Activated CD4-positive, alpha-beta T cell treated with anti-CD3 and anti-CD28 coated beads, Interleukin-2, amount 10 ng/mL, durations not matched to agents 7 days and 5 days (primary cell): ENCODE measurements at places on chromosomes 16 and 17. TPM values are rescaled to one million over a fixed set of nuclear protein-coding genes. Genes with fewer than 3 reads are reported as not detected.

- H3K27ac ChIP-seq = peak within 1 kb of the TSS; percentile 89
- peaks cover 30% of the 10 kb centered on the region for H3K36me3 ChIP-seq
- no peaks in the 10 kb centered on the region for H3K27me3 ChIP-seq
- H3K4me3 ChIP-seq = peak within 1 kb of the TSS; percentile 85
- DNase-seq = peak; percentile 68
- H3K4me1 ChIP-seq = peaks cover 77% of the 10 kb centered on the region
Measured at GRCh38 chr17:76240461-76241203, at the start of gene RNF157. Gene RNF157, minus strand, starts transcription at chr17:76240493. Its CDS starts 253 bp downstream, at chr17:76240240.

DNA sequence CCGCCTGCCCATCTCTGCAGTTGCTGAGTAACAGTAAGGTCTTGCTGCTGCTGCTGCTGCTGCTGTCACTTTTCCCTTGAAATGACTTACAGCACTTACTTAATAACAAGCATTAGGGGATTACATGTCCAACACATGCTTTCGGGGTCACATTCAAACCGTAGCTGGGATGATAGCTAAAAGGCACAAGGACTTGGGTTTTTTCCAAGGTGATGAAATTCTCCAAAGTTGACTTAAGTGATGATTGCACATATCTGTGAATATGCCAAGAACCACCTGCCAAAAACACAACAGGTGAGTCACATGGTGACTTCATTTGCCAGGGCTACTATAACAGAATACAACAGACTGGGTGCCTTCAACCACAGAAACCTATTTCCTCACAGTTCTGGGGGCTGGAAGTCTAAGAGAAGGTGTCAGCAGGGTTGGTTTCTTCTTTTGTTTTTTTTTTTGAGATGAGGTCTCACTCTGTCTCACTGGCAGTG, 121.9 kb upstream of the TNRC6C start:
- H3K4me3 ChIP-seq = no peak overlapping the region
- DNase-seq = no peak
- H3K27me3 ChIP-seq = peaks cover 6% of the 10 kb centered on the region

DNA sequence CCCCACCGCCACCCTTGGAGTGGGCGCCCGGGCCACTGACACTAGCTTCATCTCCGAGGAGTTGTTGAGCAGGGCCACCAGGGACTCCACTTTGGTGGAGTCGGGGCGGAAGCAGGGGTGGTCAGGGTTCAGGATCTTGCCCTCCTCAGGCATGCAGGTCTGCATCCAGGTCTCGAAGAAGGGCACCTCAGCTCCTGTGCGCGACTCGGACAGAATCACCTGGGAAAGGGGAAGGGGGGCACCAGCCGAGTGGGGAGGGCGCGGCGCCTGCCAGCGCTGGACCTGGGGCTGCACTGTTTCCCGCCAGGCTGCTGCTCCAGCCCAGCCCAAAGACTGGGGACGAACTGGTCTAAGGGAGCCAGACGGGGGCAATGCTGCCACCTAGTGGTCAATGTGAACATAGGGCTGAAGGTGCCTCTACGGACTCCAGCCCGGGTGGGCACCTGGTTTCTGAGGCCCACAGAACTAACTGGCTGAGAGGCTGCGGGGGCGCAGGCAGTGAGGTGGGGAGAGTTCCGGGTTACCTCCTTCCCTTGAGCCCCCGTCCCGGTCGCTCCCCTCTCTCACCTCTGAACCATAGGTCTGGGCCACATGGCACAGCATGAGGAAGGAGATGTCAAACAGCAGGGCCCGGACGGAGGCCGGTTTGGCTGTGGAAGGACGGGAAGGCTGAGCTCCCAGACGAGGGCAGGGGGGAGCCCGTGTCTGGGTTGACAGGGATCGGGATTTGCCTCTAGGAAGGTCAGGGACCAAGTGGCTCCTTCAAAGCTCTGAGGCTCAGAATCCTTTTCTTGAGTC, 11.8 kb downstream of the CSF3 start:
- peaks cover 23% of the 10 kb centered on the region for H3K4me1 ChIP-seq
- H3K27ac ChIP-seq = peak overlapping the region; percentile 57
- H3K27me3 ChIP-seq = no peaks in the 10 kb centered on the region

DNA sequence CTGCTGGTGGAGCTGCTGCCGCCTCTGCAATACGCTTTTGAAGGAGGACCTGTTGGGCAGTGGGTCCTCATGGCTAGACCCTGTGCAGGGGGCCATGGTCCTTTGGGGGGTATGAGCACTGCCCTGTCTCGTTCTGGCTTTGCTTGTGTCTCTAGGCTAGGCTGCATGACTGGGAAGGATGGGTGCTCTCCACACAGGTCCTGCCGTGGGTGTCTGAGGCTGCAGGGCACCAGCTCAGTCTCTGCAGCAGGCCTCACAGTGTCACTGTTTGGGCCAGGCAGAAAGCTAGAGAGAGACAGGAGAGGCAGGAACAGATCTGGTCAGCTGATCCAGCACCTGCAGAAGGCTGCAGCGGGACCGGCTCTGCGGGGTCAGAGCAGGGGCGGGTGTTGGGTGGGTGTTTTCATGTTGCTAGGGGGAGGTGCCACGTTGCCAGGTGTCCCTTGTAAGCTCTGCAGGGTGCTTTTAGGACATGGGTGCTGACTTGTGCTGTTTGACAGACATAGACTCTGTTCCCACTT, 111.4 kb downstream of the SNX29 start:
- DNase-seq = no peak
- peaks cover 5% of the 10 kb centered on the region for H3K36me3 ChIP-seq
- H3K27me3 ChIP-seq = no peaks in the 10 kb centered on the region
- H3K4me1 ChIP-seq = peaks cover 36% of the 10 kb centered on the region
- H3K4me3 ChIP-seq = no peak overlapping the region

DNA sequence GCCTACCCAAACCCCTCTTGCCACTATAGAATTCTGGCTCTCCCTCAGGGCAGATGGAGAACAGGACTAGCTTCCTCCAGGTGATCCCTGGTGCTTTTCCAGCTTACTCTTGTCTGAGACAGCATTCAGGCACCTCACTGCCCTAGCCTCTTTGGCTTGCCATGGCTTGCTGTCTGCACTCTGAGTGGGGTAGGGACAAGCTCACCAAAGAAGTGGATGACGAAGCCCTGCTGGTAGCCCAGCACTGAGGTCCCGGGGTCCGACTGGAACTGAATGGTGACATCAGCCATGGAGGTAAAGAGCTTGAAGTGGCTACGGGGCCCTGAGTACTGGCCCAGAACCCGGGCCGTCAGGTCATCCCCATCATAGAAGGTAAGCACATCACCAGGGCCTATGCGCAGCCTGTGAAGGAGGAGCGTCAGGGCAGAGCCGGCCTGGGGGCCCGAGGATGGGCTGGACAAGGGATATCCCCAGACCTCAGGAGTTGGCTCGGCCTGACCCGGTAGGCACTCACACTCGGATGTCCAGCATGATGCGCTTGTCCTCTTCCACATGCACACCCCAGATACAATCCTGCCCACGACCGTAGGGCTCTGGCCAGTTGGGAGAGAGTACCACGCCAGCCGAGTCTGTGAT, 7.6 kb upstream of the PHF12 start:
- H3K27ac ChIP-seq = no peak overlapping the region
- H3K27me3 ChIP-seq = peaks cover 10% of the 10 kb centered on the region
- no peaks in the 10 kb centered on the region for H3K36me3 ChIP-seq
- DNase-seq = no peak

Gene PLA2G10
- not detected for total RNA-seq
